ENCODE measurements at places on chromosomes 12 and 14.

GRCh38 chr12:85275374-85275773 is 4.6 kb upstream of the ALX1 start:
- no peak for DNase-seq

DNA sequence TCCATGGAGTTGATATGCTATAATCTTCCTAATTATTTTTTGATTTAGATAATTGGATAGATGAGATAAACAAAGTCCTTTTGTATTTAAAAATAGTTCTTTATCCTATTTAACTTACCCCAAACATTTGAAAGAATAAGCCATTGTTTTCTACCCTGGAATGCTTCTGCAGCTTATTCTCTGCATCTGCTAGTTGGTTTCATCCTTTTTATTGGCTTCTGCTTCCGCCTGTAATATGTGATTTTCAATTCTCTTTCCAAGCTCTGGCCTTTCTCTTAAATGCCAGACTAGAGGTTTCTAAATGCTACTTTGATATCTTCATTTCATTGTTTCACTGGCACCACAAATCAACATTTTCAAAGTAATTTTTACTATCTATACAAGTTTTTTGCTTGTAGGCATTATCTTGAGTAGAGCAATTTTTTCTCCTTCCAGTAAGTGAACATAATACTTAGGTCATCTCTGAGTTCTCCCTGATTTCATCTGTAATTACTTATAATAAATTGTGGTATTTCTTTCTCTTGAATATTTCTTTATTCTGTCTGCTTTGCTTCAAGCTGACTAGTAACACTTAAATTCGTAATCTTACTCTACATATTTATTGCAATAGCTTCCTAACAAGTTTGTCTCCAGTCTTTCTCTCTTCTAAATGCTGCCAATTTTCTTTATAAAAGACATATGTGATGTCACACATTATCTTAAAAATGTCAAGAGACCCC is 958.4 kb downstream of the SLC6A15 start:
- DNase-seq: peak; percentile 32

- DNase-seq: no peak
These were observed 49.4 kb downstream of the CCNK start for GRCh38 chr14:99530407-99531155.

DNA sequence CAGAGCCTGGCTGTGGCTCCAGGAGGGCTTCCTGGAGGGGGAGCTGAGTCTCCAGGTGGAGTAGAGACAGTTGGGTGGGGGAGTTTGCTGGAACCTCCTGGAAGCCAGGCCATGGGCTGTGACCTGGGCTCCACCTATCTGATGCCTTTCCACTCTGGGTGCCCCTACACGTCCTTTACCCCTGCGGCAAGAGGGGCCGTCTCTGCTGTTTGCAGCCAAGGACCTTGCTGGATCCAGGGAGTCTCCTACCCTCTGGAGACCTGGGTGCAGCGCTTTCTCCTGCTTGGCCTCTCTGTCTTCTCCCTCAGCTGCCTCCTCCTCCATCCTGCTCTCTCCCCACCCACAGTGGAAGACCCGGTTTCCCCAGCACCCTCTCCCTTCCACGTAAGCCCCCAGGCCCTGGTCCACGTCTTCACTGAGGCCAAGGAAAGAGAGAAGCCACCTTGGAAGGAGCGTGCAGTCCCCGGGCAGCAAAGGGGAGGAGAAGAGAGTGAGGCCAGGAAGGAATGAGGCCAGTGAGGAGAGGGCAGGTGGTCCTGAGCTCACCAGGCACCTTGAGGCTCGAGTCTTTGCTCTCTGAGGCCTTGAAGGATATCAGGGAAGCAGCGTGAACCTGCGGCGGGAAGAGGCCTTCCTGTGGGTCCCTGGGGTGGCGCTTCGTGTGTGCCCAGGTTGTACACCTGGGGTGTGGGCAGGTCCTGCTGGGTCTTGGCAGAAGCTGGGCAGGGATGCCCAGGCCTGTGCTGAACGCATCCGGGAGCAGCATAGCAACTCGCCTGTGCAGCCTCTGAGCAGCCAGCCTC is 294.3 kb upstream of the RTL1 start:
- peak; percentile 23 for DNase-seq

DNA sequence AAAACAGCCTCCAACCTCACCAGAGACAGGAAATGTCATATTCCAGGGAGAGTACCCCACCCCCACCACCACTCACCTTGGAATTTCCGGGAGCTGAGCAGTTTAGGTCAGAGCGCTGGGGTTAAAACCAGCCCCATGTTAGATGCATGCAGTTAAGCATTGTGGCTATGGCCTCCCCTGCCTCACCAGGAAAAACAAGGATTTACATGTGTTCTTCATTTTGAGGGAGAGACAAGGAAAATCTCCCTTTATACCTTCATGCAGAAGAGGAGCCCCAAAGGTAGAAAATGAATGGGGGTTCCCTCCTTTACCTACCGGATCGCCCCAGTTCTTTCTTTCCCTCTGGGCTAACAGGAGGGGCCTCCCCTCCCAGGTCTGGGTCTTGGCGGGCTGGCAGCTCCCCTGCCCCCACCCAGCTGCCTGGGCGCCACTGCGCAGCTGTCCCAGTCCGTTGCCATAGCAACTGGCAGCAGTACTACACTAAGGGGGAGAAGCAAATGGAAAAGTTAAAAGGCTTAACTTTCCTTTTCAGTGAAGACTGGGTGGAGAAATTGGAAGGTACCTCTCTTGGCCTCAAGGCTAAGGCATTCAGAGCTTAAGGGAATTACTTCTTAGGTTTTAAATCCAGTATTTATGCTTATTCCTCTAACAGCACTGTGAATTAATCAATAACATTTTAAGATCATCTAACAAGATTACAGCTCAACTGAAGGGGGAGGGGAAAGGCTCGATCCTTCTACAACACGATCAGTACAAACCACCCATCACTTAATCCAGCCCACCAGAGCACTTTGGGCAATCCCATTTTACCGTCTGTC is 20.5 kb downstream of the CBX5 start:
- DNase-seq: peak; percentile 96

DNA sequence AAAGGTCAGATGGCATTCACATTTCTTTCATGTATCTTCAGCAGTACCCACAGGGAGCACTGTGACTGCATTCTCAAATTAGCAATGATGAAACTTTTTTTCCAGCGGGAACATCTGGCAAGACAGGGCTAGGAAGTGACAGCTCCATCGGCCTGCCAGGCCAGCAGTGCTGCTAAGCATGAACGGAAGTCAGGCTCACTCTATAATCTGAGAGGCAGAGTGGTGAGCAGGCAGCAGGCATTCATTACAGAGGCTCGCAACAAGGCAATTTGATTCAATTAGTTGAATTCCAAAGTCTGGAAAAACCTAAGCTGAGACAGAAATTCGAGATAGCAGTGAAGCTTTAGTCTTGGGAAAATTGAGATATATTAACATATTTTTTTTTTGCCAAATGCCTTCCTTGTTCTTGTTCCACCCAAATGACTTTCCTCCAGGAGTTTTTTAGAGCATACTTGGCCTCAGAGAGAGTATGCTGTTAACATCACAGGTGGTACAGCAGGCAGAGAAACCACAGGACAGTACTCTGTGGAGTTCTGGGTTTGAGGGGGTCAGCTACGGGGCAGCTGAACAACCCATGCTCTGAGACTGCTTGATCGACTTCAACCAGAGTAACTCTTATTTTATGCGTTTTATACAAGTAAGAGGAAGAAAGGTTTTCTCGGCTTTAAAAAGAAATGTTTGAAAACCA is 414.9 kb downstream of the APAF1 start:
- peak; percentile 71 for DNase-seq

DNA sequence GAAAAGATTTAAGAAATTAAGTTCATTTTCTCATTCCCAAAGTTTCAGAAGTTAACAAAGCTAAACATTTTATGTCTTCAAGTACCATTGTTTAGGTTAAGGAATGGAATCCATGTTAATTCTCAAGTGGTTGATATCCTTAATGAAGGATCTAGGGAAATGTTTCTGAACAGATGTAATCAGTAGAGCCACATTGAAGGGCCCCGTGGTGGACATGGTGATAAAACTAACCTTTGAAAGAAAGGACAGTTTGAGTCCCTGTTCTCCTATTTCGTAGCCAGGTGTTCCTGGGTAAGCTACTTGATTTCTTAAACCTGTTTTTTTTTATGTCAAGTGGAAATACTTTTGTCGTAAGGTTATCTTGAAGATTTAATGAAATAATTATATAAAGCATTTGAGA is 4.6 kb downstream of the PPM1A start:
- DNase-seq: no peak

DNA sequence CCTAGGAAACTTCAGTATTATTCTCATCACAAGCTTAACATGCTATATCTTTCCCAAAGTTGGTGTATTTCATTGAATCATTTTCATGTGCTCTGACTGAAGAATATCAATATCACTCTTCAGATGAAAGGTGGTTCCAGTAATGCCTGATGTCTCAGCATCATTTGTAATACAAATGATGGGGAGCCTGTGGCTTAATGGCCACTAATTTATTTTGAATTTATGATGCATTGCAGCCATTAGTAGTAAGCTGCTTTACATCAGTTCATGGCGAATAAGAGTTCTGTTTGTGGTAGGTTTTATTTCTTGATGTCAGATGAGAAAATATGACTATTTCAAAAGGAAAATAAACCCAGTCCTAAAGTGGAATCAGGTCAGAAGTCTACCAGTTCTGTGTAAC is 139.4 kb downstream of the SLC16A7 start:
- DNase-seq: no peak

GRCh38 chr12:3202734-3203446 is 125.7 kb downstream of the TSPAN9 start:
- DNase-seq: peak; percentile 80

All from stomach (tissue), 19 donors.